ENCODE measurements at places on chromosomes 4 and X. TPM values are rescaled to one million over a fixed set of nuclear protein-coding genes. Genes with fewer than 3 reads are reported as not detected.

The ACOX3 gene
- polyA plus RNA-seq, result 13.0 TPM

GRCh38 chrX:133786382-133786781 is 199.0 kb downstream of the GPC3 start:
- DNase-seq, result no peak

The TRAPPC11 gene
- 36.5 TPM for polyA plus RNA-seq

DNA sequence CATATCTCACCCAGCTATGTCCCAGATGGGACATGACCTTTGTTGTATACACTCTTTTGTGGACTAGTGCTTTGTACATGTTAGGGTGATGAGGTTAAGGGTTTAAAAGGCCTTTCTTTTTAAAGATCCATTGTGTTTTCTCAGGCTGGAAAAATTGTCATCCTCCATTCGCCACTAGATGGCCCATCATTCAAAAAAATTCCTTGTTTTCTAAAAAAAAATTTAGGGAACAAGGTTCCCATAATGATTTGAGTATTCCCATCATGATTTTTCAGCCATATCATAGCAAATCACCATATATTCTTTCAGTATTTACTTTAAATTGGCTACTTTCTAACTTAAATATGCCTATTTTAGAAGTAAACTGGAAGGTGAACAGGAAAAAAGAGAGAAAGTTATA is 91.9 kb upstream of the TMEM164 start:
- DNase-seq, result no peak

The HDX gene
- polyA plus RNA-seq, result 5.7 TPM

The PCDH18 gene
- polyA plus RNA-seq, result 157 TPM

- DNase-seq, result no peak
Measured at GRCh38 chr4:86160426-86160825, 199.4 kb downstream of the MAPK10 start.

- DNase-seq, result no peak
Measured at GRCh38 chr4:86376850-86377249, 17.0 kb upstream of the MAPK10 start.

DNA sequence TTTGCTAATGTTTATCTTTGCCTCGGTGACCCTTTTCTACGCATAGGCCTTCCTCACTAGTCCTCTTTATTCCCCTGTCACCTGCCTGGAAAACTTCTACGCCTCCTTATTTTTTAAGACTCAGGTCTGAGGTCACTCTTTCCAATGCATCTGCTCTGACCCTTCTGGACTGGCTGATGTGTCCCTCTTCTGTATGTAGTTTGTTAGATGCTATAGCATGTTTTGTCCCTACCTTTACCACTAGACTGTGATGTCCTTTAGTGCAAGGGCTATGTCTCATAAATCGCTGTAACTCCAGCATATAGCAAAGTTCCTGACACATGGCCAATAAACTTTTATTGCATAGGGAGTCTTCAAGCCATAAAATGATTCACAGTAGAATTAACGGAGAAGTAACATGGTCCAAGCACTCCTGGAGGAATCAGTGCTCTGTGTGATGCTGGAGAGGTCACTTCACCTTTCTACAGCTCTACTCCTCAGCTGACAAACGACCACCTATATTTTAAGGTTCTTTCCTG is 872.5 kb upstream of the SLIT2 start:
- DNase-seq, result peak; percentile 20

The ATP8A1 gene
- 27.8 TPM for polyA plus RNA-seq

- DNase-seq, result no peak
Measured at GRCh38 chrX:150736475-150736874, 43.3 kb downstream of the MTMR1 start.

The MAGEB17 gene
- polyA plus RNA-seq, result not detected

The NEUROG2 gene
- polyA plus RNA-seq, result not detected

The PAGE1 gene
- polyA plus RNA-seq, result not detected

DNA sequence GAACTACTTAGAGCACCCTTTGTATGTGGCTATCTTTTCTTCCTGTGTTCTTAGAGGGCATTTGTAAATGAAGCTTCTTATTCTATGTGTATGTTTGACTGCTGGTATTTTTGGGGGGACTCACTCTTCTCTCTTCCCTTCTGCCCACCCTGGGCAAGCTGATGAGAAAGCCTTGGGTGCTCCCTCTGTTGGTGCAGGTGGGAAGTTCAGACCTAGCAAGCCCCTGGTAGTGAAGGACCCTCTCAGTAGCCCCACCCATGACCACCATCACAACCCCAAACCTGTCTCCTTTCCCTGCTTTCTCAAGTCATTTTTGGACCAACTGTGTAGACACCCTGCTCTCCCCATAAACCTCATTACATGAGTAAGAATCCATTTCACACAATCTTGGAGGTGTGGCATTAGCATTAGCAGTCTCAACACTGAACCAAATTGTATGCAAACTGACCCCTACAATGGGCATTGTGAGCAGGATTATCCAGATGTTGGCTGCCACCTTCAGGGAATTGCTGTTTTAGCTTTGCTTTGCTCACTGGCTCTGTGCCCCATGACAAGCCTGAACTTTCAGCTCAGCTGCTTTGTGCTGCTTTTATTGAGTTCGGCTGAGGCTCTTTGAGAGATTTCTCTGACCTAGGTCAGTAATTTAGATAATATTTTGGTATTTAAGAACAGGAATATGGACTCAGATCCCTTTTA is 27.9 kb downstream of the TRIM61 start:
- DNase-seq, result no peak

The CSN1S1 gene
- 0.19 TPM for polyA plus RNA-seq

The SHOX gene
- polyA plus RNA-seq, result 0.25 TPM

The AGTR2 gene
- polyA plus RNA-seq, result 195 TPM

The TSPAN7 gene
- polyA plus RNA-seq, result 37.6 TPM

The FAM184B gene
- 0.85 TPM for polyA plus RNA-seq

GRCh38 chr4:26375551-26375950 is 54.7 kb downstream of the RBPJ start:
- DNase-seq, result no peak

GRCh38 chrX:69125094-69125493 is 40.2 kb downstream of the PJA1 start:
- DNase-seq, result no peak

The AR gene
- polyA plus RNA-seq, result 3.9 TPM

The MAGEB2 gene
- not detected for polyA plus RNA-seq

All from left renal pelvis (tissue), 4 donors.